Dermis blood vessel endothelial cell (primary cell): ENCODE measurements at places on chromosomes 5 and 9. TPM values are rescaled to one million over a fixed set of nuclear protein-coding genes. Genes with fewer than 3 reads are reported as not detected.

The PCA3 gene
- total RNA-seq: under 0.01 and 0.33 TPM in 2 replicates

The CCDC192 gene
- total RNA-seq: not detected in 2 replicates

The ST8SIA4 gene
- total RNA-seq: 3.1 and 4.3 TPM in 2 replicates

The GRM6 gene
- total RNA-seq: not detected in 2 replicates

The DRD1 gene
- not detected in 2 replicates for total RNA-seq

The ADAMTSL1 gene
- 6.0 and 15.8 TPM in 2 replicates for total RNA-seq

The SARDH gene
- 0.34 and 0.37 TPM in 2 replicates for total RNA-seq

The PIP5KL1 gene
- total RNA-seq: 0.51 and 0.70 TPM in 2 replicates

DNA sequence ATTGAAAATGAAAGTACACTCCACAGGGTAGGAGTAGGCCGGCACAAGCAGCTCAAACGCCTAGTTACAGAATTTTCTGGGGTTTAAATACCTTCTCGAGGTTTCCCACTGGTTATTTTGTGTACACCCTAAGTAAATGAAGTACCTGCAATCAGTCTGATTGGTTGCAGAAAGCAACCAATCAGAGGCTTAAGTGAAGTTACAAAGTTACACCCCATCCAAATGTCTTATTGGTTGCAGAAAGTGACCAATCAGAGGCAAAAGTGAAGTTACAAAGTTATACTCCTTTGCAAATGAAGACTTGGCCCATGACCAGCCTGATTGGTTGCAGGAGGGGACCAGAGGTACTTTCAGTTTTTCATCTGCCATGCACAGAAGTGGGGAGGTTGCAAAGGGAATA lies 33.2 kb upstream of the ERAP2 start:
- peak; percentile 14 for DNase-seq

DNA sequence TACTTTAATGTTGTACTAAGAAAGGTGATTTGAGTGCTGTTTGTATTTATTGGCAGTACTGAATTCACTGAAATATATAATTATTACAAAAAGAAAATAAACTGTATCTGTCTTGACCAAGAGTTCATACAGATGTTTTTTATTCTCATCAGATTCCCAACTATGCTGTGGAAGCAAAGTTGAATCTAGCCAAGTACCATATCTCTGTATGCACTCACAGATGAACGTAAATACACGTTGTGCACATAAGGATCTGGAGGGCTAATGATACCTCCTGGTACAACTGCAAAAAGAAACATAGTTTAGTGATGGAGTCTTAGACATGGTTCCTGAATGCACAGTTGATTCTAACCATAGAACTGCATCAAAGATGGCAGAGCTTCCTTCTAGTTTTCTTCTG lies 169.4 kb downstream of the CD180 start:
- no peak for DNase-seq

DNA sequence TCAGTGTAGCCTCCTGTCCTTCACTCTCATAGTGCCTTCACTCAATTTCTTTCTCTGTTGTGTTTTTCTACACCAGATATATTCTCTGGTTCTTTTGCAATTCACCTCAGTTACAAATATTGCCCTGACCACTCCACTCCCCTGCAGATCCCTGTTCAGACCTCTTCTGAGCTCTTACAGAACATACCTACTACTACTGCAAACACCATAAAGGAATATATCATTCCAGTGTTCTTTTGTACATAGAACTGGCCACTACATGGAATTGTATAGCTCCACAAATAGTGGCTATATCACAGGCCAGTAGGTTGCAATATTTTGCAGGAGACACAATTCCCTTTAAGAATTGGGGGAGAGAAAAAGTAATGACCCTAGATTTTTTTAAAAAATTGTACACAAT lies 21.0 kb downstream of the ALDH1A1 start:
- no peak for DNase-seq

DNA sequence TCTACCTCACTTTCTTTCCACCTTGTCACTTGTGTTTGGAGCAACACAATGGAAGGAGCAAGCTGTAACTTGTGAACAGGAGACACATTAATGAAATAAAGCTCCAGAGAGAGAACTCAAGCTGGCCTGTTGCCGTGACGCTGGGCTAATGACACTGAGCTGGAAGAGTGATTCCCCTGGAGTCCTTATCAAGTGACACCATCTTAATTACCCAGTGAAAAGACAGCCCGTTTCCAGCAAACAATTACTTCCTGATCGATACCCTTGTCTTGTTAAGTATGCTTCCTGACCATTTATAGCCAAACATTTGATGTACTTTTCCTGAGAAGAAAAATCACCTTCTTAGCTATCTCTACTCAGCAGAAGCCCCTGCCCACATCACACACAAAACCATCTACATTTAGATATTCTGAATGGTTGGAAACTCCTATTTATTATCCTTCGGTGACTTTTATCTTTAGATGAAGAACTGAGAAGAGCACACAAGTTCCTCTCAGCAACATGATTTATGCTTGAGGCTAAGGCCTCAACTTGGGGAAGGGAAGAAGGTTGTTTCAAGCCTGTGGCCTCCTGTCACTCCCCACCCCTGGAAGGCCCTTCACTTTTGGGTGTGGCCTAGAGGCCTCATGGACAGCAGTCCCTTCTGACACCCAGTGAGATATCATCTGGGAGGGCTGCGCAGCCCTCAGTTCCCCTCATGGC lies 34.1 kb downstream of the CRHBP start:
- no peak for DNase-seq

DNA sequence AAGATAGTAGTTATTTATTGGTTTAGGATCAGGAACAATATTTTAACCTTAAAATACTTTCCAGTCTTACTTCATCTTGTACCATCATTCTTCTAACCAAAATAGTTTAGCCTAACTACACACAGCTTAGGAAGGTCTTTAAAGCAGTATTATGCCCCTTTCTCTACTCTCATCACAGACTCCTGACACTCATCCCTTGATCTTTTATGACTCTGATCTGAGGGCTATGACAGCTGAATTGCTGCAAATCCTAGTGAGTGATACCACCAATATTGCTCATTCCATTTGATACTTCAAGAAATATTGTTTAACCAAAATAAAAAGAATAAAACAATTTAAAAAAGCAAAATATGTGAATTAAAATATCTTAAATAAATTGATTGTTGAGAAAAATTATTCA lies 746.6 kb upstream of the ACO1 start:
- DNase-seq: no peak

GRCh38 chr9:113646946-113647914 lies 183.7 kb downstream of the RGS3 start:
- DNase-seq: no peak

DNA sequence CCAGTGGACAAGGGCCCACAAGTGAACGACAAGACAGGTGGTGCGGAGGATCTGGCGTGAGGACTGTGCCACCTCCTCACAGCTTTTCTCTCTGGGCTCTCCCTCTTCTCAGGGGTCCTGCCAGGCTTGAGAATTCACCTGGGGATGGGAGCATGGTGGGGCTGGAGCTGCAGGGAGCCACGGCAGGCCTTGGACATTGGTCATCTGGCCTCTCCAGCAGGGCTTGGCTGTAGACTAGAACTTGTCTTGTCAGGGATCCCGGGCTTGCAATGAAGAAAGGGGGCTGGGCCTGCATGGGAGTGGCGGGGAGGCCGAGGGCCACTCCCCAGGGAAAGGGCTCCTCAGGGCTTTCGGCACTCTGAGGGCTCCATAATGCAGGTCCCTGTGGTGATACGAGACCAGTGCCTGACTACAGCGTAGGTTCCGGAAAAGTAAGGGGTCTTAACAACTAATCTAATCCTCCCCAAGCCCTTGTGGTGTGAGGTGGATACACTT lies 126.7 kb downstream of the MACROH2A1 start:
- no peak for DNase-seq

DNA sequence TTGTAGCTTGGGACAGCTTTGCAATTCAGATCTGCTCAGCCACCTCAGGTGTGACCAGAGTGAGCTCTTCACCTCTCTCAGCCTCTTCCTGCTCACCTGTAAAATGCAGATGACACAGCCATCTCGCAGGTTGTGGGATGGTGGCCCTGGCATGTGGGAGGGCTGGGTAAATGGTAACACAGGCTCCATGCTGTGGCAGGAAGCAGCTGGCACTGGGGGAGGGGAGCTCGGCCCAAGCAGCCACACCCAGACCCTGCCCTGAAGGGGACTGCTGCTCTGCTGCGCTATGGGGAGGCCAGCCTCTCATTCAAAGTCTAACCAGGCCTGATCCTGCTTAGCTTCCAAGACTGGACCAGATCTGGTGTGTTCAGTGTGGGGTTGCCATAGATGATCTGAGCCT lies 24.1 kb downstream of the PHF2 start:
- no peak for DNase-seq
